ENCODE measurements at places on chromosomes 12 and 14.

GRCh38 chr12:56382611-56383010 lies 20.0 kb upstream of the APOF start:
- no peak for DNase-seq

DNA sequence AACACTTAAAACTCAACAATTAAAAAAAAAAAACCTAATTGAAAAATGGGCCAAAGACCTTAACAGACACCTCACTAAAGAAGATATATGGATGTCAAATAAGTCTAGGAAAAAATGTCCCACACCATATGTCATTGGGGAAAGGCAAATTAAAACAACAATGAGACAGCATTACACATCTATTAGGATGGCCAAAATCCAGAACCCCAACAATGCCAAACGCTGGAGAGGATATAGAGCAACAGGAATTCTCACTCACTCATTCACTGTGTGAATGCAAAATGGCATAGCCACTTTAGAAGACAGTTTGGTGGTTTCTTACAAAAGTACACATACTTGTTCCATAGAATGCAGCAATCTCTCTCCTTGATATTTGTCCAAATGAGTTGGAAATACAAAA lies 173.7 kb downstream of the SLC25A21 start:
- DNase-seq: no peak

- no peak for DNase-seq
Observed at GRCh38 chr12:46926526-46926925, 100.7 kb upstream of the SLC38A4 start.

DNA sequence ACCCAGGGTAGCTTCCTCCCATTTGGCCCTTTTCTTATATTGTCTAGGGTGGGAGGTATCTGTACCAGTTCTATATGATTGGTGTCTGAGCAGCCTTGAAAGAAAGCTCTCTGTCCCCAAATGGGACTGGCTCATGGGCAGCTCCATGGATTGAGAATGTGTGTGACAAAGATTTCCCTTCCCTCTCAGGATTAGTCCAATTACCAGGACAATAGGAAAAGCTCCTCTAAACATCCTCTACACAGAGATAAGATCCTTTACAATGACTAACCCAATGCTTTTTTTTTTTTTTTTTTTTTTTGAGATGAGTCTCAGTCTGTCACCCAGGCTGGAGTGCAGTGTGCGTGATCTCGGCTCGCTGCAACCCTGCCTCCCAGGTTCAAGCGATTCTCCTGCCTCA lies 112.1 kb downstream of the SLC35F4 start:
- no peak for DNase-seq

GRCh38 chr12:76777765-76778216 lies 13.9 kb downstream of the ZDHHC17 start:
- no peak for DNase-seq

GRCh38 chr12:115046805-115047204 lies 362.8 kb upstream of the TBX3 start:
- no peak for DNase-seq

- DNase-seq: no peak
Observed at GRCh38 chr12:2387103-2387834, 334.5 kb downstream of the CACNA1C start.

GRCh38 chr12:77357655-77358054 lies 292.3 kb upstream of the E2F7 start:
- no peak for DNase-seq

DNA sequence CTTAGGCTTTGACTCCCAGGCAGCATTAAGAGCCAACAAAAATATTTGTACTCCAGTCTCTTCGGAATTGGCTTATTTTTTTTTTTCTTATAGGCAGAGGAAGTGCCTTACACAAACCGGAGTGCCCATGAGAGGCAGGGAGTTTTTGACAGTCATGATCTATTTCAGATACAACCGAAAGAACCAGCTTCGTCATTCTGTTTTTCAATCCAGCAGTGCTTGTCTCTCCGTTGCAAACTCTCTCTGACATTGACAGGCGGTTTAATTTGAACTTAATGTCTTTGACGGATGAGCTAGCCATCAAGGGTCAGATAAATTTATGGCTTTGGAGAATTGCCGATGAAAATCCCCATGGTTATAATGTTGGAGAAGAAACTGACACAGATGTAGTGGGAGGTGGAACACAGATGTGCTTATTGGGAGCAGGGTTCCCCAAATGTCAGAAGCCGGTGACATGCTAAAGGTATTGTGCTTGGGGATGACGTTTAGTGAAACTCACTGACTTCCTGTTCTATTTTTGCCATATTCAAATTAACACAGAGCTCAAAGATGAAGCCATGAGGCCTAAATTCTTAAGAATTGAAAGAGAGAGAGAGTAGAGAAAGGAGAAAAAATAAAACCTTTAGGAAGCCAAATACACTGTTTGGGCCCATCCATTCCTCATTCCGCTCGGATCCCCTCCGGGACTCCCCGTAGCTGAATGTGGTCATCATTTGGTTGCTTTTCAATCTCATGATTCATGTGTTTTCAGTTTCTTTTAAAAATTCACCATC lies 59.7 kb downstream of the PLXNC1 start:
- DNase-seq: peak; percentile 52

GRCh38 chr12:2247596-2247995 lies 194.8 kb downstream of the CACNA1C start:
- no peak for DNase-seq

DNA sequence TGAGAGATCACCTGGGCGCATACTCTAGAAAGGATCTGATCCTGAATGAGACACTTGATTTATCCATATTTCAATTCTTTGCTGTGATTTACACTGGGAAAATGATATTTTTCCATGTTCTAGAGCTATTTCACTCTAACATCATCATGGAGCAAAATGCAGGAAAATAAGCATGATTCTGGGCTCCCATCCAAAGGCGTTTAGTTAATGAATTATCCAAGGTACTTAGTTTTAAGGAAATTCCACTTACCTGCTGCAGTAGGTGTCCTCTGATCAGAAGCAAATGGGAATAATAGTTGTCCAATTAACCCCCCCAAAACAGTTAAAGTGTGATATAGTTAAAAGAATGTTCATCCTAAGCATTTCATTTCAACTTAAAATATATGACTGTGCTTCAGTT lies 204.5 kb upstream of the PRKD1 start:
- no peak for DNase-seq

DNA sequence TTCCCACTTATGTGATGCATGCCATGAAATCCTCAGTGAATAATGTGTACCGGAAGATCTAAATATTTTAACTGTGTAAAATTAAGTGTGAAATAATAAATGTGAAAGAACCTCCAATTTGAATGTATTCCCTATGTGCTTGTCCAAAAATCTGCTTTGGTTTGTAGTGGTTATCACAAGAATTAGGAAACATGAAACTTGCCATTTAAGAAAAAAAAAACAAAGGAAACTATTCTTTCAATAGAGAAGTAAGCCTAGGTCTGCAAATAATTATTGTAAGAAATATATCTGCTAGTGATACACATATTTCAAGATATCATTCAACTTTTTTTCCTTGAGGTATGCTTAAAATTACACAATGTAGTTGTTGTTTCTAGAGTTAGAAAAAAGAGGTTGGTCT lies 500.4 kb downstream of the SLC6A15 start:
- DNase-seq: no peak

- no peak for DNase-seq
Observed at GRCh38 chr12:111154147-111154834, 214.6 kb downstream of the PHETA1 start.

DNA sequence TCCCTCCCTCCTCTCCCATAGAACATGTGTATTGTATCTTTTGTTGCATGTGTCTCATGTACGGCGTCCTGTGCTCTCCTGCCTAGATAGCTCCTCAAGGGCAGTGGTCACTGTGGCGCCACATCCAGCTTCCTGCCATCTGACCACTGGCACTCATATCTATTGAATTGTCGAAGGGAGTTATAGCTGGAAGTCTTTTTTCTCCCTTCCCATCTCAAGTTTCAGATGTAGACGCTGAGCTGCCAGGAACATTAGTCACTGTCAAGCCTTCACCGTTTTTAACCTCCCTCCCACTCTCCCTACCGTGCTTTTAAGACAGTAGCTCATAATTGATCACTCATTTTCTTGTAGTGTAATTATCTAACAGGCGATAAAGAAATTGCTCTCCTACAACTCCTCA lies 33.0 kb downstream of the MTHFD1 start:
- DNase-seq: no peak

DNA sequence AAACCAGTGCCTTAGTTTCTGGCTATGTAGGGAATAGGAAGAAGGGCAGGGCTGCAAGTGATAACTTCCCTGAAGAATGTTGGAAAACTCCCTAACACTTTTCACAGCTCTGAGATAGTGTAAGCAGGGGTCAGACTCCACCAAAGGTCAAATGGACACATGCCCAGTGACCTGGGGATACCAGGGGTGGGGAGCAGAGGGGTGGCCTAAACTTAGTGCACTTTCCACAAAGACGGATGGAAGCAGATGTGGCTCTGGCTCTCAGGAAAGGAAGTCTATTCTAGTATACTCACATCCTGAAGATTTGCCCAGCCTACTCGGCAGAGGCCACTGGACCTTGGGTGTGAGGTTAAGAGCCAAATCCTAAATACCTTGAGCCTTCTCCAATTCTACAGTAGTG lies 285.8 kb downstream of the NUAK1 start:
- no peak for DNase-seq

DNA sequence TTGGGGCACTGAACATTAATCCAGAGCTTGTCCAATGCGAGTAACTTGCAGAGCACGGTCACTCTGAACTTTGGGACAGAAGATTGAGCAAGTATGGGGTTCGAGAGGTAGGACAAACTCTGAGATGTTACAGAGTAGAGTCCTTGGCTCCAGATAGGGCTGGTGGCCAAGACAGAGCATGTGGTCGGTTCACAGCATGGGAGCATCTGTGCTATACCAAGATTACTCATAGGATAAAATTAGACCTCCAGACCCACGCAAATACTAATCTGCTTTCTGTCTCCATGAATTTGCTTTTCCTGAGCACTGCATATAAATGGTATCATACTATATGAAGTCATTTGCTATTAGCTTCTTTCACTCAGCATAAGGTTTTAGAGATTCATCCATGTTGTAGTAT lies 93.4 kb upstream of the TBX5 start:
- no peak for DNase-seq

- no peak for DNase-seq
Observed at GRCh38 chr12:57592551-57593165, 1.7 kb downstream of the PIP4K2C start.

DNA sequence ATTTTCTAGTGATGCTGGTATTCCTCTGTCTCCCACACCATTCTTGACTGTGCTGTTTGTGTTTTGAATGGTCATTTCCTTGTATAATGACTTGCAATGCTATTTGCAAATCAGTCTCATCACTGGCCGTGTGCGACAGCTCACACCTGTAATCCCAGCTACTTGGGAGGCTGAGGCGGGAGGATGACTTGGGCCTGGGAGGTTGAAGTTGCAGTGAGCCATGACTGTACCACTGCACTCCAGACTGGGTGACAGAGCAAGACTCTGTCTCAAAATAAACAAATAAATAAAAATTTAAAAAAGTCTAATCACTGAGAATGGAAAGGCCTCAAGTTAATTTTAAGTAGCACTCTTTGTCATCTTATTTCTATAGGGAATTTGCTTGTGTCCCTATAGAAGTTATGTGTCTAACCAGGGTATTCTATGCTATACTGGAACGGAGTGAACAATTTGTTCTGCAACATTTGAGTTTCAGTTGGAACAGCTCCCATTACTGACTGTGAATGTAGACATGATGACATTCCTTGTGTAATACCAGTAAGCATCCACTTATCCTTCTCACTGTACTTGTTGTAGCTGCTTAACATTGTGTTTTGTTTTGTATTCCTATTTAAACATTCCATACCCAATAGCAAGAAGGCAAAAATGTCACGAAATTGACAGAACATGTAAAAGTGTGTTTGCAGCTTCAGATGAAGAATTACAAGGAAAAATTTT lies 126.3 kb downstream of the MGST1 start:
- no peak for DNase-seq

DNA sequence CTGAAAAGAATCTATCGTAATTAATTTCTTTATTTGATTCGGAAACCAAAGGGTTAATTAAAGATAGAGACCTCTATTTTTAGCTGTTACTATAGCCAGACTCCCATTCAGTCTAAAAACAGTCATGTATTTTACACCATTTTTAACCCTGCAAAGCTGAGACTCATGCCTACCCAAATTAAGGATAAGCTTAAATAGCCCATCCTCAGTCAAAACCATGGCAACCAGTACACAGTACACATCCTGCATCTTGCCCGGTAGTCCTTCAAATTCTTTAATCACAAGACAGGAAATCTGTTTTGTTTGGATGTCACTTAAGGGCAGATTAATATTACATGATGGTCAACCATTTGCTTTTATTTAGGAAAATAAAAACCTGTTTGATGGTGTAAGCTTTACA lies 25.5 kb upstream of the KCNK10 start:
- no peak for DNase-seq

- no peak for DNase-seq
Observed at GRCh38 chr12:29816874-29817725, 33.4 kb upstream of the TMTC1 start.

DNA sequence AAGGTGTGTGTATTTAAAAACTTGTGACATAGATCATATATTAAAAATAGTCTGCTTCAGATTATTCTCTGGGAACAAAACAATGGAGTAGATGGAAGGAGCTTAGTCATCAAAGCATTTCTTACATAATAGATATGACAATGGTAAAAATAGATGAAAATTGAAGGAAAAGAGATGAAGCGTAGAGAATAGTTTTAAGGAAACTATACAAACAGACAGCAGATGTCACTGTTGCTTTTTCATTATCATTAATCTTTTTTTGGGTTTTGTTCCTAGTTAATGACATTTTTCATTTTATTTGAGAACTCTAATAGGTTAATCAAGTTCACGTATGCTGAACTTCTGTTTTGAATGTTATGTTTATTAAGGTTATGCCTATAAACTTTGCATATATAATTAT lies 149.2 kb upstream of the FBXO33 start:
- DNase-seq: no peak

DNA sequence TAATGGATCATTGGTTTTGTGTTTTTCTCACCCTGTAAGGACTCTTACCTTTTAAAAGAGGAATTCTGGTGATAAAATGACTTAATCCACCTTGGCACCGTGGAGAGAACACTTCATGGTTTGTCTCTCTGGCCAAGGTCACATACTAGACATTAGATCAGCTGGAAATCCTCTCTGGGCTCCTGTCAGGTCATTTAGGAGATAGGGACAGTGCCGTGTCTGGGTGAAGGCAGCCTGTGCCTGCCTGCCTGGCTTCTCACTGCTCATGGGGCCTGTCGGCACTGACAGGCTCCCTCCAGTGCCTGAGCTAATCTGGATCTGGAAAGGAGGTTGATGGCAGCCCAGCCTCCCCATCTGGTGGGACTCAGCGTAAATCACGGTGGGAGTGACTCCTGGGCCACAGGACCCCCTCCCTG lies 5.7 kb downstream of the CRADD start:
- DNase-seq: no peak
